Stimulated activated CD8-positive, alpha-beta memory T cell treated with anti-CD3 and anti-CD28 coated beads, Interleukin-4, amount 100 ng/mL, for 4 hours (primary cell): ENCODE measurements at places on chromosomes 1 and 21.

DNA sequence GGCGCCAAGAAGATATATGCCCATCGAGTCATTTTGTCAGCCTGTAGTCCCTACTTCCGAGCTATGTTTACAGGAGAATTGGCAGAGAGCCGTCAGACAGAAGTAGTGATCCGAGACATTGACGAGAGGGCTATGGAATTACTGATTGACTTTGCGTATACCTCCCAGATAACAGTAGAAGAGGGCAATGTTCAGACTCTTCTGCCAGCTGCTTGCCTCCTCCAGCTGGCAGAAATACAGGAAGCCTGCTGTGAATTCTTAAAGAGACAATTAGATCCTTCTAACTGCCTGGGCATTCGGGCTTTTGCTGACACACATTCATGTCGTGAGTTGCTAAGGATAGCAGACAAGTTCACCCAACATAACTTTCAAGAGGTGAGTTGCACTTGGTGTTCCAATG lies 19.1 kb downstream of the KLHL20 start:
- no peak for DNase-seq

DNA sequence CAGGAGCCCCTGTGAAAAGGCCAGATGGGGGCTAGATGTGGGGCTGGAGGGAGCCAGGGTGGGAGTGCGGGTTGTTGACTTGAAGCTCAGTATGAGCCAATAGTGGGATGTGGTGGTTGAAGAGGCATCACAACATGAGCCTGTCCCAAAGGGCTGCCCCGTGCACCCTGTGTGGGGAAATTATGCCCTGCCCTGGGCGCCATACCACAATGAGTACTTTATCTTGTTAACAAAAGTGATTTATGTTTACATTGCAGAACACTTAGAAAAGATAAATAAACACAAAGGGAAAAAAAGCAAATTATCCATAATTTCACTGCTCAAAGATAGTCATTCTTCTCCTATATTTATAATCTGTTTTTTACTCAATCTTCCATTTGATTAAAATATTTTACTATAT lies 1.6 kb upstream of the NFASC start:
- DNase-seq, result no peak

DNA sequence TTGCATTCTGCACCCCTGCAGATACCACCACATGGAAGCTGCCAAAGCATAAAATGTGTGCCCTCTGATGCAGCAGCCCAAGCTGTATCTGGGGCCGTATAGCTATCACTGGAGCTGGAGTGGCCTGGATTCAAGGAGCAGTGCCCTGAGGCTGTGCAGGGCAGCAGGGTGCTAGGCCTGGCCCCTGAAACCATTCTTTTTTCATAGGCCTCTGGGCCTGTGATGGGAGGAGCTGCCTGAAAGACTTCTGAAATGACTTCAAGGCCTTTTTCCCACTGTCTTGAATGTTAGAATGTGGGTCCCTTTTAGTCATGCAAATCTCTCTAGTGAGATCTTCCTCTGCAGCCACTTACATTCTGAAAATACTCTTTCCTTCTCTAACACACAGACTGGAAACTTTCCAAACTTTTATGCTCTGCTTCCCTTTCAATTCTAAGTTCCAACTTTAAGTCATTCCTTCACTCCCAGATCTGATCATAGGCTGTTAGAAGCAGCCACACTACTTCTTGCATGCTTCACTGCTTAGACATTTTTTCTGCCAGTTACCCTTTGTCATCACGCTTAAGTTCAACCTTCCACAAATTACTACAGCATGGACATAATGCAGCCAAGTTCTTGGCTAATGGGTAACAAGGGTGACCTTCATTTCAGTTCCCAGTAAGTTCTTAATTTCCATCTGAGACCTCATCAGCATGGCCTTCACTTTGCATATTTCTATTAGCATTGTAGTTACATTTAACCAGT lies 42.4 kb downstream of the DRAM2 start:
- DNase-seq, result no peak

DNA sequence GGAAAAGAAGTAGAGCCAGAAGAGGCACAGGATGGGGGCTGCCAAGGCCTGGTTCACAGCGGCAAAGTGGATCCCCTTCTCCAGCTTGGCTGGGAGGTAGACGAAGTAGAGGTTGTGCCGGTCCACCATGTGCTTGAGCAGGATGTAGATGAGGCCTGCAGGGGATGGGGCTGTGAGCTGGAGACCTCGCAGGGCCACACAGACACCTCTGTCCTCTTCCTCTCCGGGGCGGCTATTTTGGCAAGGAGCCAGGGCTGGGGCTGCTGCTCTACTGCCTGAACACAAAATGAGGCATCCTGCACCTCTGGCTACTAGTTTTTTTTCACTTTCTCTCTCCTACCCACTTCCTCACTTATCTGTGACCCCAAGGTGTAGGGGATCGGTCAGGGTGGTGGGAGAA lies 32.3 kb downstream of the TMEM63A start:
- no peak for DNase-seq

GRCh38 chr1:5981009-5981380 lies 11.2 kb downstream of the NPHP4 start:
- no peak for DNase-seq

GRCh38 chr1:112788561-112788960 lies 73.4 kb upstream of the PPM1J start:
- DNase-seq, result no peak

GRCh38 chr1:41941381-41941780 lies 22.7 kb upstream of the HIVEP3 start:
- DNase-seq, result no peak

DNA sequence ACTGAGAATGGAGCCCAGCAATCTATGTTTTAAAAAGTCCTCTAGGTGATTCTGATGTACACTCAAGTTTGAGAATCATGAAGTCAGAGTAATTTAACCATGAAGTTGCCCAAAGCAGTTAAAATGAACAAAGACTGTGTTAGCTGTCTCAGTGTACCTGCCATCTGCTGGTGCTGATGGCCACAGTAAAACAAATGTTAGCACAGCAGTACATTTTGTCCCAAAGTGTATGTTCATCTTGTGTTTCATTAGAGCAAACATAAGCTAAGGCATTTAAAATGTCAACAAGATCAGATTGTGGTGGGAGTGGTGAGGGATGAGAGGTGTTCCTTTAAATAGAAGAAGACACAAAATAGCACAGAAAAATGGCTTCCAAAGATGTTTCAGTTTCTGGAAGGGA lies 31.1 kb downstream of the FYB2 start:
- DNase-seq, result no peak

DNA sequence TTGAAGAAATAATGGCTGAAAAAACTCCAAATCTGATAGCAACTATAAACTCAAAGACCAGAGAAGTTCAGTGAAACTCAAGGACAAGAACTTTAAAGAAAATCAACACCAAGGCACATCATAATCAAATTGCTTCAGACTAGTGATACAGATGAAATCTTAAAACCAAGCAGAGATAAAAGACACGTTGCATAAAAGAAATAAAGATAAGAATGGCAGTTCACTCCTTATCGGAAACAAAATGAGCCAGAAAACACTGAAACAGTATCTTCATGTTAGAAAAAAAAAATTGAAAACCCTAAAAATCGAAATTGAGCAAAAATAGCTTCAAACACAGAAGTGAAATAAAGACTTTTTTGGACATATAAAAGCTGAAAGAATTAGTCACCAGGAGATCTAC lies 4.6 kb upstream of the RAB4A start:
- DNase-seq, result no peak

DNA sequence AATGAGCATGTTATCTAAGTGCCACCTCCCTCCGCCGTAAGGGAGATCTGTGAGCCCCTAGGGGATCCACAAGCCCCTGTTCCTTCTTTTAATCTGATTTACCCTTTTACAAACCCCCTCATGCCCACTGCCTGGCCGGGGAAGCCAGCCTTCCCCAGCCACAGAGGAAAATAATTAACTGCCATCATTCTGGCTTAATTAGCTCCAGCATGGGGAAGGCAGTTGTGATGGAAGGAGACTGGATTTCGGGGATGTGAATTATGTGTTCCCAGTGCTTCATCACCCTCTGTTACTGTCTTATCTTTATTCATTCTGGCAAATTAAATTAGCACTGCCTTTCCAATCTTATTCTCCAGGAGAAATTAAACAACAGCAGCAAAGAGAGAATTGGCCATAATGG lies 135.8 kb downstream of the PTPRU start:
- no peak for DNase-seq

DNA sequence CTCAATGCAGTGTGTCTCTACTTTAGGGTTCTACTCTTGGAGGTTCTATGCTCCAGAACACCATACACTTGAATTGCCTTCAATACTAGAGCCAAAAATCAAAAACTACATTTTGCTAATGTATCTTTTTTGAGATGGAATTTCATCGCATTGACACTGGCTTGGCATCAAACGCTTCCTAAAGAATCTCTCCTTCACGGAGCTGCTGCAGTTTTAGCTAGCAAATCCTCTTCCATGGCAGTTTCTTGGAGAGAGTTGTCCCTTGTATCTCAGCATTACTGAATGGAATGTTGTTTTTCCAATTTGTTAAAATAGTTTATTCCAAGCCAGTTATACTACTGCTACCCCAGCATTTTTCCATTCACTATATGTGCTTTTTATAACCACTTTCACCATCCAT lies 17.7 kb downstream of the SDCCAG8 start:
- DNase-seq, result no peak

- no peak for DNase-seq
Measured at GRCh38 chr1:99986656-99987225, 16.9 kb downstream of the SLC35A3 start.

GRCh38 chr1:110057963-110058518 lies 12.4 kb downstream of the ALX3 start:
- DNase-seq, result no peak

GRCh38 chr21:27719226-27719625 lies 752.3 kb upstream of the ADAMTS5 start:
- DNase-seq, result no peak

- no peak for DNase-seq
Measured at GRCh38 chr1:112529301-112529700, 20.5 kb downstream of the WNT2B start.

DNA sequence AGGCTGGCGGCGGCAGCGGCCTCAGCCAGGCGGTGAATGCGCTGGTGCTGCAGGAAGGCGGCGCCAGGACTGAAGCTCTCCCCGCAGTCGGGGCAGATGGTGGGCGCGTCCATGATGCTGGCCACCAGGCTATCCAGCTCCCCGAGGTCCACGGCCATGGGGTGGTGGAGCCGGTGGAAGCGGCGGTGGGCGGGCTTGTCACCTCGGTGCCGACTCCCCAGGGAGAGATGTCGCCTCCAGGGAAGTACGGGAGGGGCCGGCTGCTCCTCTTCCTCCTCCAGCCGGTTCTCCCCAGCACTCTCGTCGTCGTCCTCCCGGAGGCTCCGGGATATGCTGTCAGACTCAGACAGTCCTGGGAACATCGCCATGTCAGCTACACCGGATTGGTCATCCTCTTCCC lies 24.4 kb downstream of the ZNF697 start:
- DNase-seq, result no peak

GRCh38 chr1:31054349-31054748 lies 11.2 kb downstream of the PUM1 start:
- DNase-seq, result no peak

GRCh38 chr1:185474440-185475149 lies 157.6 kb upstream of the IVNS1ABP start:
- DNase-seq, result no peak

DNA sequence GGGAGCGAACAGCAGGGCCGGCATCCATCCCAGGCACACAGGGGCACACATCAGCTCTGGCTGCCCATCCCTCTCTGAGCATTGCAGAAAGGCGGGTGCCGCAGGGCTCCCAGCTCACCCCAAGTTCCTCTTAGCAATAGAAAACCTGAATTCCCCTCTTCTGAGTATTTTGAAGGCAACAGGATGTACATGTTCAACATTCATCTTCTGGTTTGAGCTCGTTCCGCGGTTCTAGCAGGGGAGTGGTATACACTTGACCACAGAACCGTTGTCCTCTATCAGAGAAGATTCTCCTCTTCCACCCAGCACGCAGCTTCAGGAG lies 23.6 kb downstream of the ACTA1 start:
- no peak for DNase-seq

DNA sequence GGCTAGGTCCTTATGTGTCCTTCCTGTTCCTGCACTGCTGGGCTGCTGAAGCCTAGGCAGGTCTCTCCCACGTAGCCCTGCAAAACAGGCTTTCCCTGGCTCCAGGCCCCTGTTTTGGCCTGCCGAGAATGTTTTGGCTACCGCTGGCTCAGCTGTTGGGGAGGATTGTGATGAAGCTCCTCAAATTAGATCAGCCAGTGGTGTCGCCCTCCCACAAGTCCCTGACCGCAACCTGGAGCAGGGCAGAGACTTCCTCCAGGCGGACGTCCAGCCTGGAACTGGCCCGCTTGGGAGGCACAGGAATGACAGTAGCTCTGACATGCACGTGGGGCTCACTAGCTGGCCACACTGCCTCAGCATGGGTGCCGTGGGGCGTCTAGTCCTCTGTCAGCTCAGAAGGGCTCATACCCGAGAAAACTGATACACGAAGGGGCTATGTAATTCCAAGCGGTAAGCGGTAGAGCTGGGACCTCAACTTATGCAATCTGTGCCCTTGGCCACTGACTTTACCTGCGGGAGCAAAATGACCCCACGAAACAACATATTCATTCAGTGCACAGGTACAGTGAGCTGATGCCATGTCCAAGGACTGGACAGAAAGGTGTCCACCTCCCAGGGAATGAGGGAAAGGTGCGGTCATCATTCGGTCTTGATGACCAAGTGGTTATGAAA lies 26.6 kb downstream of the DHRS3 start:
- no peak for DNase-seq

DNA sequence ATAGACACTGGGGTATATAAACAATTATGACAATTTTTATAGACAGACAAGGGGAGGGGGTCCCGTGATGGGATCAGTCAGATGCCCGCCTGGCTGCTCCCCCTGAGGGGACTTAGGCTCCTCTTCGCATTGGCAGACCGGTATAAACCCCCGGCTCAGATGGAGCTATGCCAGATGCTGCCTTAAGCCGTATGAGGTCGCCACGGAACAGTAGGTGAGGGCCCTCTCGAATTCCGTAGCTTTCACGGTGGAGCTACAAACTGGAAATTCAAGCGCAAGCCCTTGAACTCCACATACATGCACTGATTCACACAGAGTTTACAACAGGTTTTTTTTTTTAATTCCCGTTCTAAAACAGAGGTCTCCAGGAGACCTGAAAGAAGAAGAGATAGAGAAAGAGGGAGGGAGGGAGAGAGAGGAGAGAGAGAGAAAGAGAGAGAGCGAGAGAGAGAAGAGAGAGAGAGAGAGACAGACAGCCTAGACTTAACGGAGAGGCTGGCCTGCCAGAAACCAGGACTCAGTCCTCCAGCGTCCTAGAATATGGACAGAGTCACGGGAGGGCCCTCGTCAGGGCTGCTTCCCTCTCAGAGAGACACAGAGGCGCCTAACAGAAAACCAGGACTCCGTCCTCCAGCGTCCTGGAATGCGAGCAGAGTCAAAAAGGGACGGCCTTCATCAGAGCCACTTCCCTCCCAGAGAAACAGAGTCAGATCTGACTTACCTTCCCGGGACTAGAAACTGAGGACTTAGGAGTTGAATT lies 24.4 kb upstream of the TMEM54 start:
- no peak for DNase-seq

- no peak for DNase-seq
Measured at GRCh38 chr1:154697710-154698109, 89.7 kb upstream of the ADAR start.

GRCh38 chr1:108716437-108717230 lies 3.9 kb downstream of the FNDC7 start:
- DNase-seq, result no peak

GRCh38 chr1:210291081-210291764 lies 37.5 kb upstream of the HHAT start:
- no peak for DNase-seq

- no peak for DNase-seq
Measured at GRCh38 chr1:215590779-215591491, 23.8 kb downstream of the KCTD3 start.

- no peak for DNase-seq
Measured at GRCh38 chr1:21653744-21654100, 15.4 kb downstream of the RAP1GAP start.
